Fibroblast of skin of scalp (primary cell): ENCODE measurements at places on chromosomes 3 and 15.

DNA sequence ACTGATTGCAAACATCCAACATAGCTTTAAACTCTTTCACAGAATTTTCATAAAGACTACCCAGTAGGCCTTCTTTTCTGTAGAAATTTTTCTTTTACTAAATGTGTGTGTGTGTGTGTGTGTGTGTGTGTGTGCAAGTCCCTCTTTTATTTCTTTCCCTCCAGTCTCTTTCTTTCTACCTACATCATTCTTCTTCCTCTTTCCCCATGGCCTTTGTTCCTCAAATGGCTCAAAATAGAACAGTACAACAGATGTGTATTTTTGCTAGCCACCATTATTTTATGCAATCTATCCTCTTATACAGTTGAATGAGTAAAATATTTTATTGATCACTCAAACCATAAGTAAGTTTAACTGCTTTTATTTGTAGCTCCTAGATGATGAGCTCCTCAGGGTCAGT is 76.4 kb downstream of the USF3 start:
- no peak for DNase-seq

DNA sequence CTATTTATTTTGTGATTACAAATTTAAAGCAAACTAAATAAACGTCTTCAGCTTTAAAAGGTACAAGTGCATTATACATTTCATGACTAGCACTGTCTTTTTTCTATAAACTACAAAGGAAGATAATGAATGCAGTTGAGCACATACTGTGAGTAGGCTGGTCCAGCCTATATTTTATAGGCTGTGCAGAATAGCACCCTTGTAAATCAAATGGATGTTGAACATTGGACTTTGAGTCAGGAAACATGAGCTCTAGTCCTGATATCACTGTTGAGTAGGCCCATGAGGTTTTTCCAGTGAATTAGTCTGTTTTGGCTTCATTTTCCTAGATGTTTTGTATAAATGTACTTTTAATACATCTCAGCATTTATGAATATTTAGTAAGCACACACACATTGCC is 447.3 kb upstream of the KCNMB2 start:
- DNase-seq: no peak

DNA sequence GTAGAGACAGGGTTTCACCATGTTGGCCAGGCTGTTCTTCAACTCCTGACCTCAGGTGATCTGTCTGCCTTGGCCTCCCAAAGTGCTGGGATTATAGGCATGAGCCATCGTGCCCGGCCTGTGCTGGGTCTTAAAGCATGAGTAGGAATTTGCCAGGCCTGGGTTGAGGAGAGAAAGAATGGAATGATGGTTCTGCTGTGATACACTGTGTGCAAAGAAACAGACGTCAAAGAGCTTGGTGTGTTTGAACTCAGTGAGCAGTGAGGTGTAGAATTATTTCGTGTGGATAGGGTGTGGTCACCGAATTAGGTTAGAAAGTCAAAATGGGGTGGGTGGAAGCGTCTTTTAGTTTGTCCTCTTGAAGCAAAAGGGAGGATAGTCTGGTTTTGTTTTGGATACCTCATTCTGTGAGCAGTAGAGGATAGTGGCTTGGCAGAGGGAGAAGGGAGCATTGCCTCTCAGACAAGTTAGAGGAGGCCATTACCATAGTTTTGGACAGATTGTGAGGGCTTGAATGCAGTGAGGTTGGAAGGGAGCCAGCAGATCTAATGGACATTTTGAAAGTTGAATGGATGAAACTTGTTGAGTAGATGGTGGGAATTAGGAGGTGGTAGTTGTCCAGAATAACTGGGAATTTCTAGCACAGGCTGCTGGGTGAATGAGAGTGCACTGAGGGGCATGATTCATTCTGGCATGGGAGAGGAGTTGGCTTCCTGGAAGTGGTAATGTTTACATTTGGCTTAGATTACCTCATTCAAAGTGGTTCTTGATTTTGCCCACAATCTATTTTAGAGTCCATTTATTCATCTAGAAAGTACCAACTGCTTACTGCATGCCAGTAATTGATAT is 27.2 kb downstream of the AKAP13 start:
- DNase-seq: peak; percentile 79

- no peak for DNase-seq
Measured at GRCh38 chr15:92273723-92274122, 120.0 kb upstream of the ST8SIA2 start.

DNA sequence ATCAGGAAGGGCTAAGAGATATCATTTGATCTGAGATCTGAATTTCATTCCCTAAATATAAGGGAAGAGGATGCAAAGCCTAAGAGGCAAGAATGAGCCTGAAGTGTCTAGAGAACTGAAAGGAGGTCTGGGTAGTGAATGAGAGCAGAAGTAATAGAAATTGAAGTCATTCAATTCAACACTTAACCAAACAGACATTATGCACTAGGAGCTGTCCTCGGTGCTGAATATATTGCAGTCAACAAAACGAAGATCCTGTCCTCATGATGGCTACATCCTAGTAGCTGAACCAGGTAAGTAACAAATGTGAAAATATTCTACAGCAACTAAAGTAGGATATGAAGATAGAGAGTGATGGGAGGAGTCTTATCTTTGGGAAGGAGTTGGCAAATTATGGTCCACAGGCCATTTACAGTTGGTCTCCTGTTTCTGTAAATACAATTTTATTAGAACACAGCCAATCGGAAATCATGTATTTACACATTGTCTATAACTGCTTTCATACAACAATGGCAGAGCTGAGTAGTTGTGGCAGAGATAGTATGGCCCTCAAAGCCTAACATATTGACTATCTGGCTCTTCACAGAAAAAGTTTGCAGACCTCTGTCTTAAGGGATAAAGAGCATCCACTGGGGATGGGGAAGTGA is 192.9 kb upstream of the CADPS start:
- DNase-seq: peak; percentile 74

DNA sequence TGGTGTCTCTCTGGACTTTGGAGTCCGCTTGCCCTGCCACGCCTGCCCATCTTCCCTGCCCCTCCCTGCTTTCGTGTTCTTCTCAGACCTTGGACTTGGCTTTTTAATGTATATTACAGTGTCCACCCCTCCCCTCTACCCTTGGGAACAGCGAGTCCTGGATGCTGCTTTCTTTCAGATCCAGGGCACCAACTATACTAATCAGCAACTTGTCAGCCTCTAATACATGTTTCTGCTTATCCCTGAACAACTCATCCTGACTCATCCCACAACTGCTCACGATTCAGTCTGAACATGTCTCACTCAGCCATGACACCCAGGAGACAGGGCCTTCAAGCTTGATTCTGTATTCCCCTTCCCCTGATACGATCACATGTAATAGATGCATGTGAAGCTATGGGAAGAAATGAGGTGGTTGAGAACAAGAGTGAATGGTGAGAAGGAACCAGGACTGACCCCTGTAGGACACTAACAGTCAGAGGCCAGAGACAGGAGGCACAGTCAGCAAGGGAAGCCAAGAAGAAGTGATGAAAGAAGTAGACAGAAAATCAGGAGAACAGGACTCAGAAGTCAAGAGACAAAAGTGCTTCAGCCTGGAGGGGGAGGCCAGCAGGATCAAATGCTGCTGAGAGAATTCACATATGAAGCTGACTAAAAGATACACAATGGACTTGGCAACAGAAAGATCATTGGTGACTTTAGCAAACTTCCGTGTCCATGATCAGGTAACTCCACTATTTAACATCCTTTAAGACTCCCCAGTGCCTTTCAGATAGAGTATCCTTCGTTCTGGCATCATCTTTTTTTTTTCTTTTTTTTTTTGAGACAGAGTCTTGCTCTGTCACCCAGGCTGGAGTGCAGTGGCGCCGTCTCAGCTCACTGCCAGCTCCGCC is 35.4 kb downstream of the BCL2L10 start:
- peak; percentile 85 for DNase-seq

DNA sequence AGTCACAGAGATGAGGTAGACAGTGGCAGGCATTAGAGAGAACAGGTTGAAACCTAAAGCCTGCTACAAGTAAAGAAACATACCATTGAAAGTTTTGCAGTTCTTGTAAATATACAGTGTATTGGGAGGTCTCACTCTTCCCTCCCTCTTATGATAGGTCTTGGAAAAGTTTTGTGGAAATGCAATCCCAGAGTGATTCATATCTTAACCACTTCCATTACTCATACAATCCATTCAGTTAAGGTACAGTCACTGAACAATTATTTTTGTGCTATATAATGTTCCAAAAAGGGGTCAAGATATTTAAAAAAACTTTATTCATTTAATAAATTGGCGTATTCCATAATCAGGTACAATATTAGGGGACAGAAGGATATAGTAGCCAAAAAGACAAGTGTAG is 737.7 kb upstream of the ALCAM start:
- DNase-seq: peak; percentile 84

- no peak for DNase-seq
Measured at GRCh38 chr3:52539010-52539653, 2.7 kb downstream of the UQCC5 start.

DNA sequence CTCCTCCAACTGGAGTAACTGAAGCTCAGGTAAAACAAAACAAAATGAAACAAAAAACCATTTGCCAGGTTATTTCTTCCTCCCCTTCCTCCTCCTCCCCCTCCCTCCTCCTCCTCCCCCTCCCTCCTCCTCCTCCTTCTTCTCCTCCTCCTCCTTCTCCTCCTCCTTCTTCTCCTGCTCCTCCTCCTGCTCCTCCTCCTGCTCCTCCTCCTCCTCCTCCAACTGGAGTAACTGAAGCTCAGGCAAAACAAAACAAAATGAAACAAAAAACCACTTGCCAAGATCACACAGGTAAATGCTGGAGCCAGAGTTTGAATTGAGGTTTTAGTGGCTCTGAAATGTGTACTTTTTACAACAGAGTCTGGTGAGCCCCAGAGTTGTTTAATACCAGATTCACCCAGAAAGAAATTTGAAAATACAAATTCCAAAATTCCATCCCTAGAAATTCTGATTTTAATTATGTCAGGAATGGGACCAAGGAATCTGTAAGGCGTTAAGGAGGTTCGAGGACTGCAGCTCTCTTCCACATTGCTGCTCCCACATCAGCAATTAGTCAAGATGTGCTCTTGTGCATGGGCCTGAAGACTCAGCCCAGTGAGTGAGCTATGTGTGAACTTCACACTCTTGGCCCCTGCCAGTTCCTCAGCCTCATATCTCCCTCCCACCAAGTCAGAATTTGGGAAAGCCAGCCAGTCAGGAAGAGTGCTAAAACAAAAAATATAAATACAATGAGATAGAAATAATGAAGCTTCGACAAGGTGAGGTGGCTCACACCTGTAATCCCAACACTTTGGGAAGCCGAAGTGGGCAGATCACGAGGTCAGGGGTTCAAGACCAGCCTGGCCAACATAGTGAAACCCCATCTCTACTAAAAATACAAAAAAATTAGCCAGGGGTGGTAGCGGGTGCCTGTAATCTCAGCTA is 31.6 kb upstream of the ZNF770 start:
- peak; percentile 49 for DNase-seq

DNA sequence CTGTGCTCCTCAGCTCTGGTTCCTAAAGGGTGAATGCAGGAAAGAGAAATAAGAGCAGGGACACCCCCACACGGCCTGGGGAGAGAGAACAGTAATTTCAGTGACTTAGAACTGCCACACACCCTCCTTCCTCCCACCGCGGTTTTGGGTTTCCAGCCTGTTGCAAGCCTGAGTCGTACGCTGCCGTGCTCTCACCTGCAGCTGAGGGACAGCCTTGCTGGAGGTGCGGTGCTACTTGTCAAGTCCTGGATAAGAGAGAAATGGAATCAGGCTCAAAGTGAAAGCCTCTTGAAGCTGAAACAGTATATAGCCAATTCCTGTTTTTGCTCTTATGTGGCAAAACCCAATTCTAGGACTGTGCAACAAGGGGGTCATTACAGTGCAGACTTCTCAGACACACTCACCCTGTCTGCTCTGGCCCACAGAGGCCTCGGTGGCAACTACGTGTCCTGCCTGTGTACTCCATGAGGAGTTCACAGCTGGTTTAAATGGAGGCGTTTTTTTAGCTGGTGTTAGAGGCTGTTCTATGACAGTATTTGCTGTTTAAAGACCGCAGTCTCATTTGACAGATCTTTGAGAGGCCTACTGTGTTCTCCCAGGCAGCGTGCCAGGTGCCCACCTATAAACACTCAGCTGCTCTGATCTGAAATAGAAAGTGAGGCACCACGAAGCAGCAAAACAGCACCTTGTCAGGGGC is 42.9 kb downstream of the TBC1D2B start:
- no peak for DNase-seq

GRCh38 chr3:48180531-48181253 is 7.5 kb downstream of the CDC25A start:
- DNase-seq: no peak

GRCh38 chr3:43659250-43659880 is 31.4 kb upstream of the ABHD5 start:
- no peak for DNase-seq

GRCh38 chr3:95750097-95750496 is 1064.3 kb upstream of the EPHA6 start:
- no peak for DNase-seq

- no peak for DNase-seq
Measured at GRCh38 chr3:87398168-87398801, 121.9 kb upstream of the POU1F1 start.

GRCh38 chr3:148036331-148036876 is 627.2 kb downstream of the ZIC1 start:
- peak; percentile 11 for DNase-seq

DNA sequence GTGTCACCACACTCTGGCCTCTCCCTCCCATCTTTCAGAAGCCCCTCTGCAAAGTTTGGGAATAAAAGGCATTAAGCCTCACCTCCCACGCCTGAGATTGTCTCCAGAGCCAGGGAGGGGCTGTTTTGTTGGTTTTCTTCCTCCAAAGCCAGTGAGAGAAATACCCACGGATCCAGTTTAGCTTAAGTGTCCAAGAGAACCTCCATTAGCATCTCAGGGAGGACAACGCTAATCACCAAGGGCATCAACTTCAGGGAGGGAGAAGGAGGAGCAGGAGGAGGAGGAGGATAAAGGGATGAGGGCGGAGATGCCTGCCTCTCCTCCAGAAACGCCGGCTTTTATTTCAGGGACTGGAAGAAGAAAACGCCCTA is 101.6 kb downstream of the SRGAP3 start:
- no peak for DNase-seq

- peak; percentile 87 for DNase-seq
Measured at GRCh38 chr15:77402740-77403379, 17.0 kb downstream of the PEAK1 start.

- peak; percentile 38 for DNase-seq
Measured at GRCh38 chr15:25596644-25597562, 158.1 kb upstream of the UBE3A start.

GRCh38 chr3:65713016-65713415 is 325.7 kb downstream of the MAGI1 start:
- peak; percentile 94 for DNase-seq

DNA sequence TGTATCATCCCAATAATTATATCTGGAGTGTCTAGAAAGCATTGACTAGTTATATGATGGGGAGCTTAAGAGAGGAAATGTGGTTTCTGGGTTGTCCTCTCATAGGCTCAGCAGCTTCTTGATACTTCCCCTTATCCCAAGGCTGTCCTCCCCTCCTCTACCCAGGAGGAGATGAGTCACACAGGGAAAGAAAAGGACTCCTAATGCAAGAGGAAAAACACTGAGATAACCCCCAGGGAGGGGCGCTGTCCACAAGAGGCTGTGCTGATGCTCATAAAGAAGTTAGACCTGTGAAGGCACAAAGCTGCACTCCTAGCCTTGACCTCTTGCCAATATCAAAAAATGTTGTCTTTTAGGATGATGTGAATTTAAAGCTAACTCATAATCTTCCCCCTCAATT is 28.8 kb upstream of the GYG1 start:
- DNase-seq: peak; percentile 81
